ENCODE measurements at places on chromosomes 3 and 15. TPM values are rescaled to one million over a fixed set of nuclear protein-coding genes. Genes with fewer than 3 reads are reported as not detected.

Gene LEKR1
- 0.30 TPM for total RNA-seq

DNA sequence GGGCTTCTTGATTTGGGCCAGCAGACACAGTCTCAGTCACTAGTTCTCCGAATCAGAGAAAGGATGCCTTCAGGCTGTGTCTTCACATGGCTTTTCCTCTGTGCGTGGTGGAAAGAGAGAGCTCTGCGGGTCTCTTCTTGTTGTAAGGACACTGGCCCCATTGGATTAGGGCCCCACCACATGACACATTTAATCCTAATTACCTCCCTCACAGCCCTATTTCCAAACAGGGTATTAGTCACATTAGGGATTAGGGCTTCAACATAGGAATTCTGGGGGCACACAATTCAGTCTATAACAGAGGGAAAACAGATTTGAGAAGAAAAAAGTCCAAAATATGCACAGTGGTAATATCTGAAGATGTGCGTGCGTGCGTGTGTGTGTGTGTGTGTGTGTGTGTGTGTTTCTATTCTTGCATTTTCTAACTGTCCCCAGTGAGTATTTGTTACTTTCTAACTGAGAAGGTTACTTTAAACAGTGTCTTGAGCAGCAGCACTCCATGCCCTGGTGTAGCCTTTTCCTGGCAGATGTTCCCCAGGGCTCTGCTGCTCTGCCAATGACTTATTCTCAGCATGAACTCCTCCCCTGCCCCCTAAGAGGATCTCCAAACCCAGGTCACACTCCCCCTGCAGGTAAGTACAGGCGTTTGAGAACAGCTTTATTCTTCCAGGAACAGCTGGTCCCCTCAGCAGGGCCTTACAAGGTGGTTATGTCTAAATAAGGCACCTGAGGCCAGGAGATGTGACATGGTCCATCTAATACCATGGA lies 72.9 kb downstream of the RPL39L start:
- no peak for DNase-seq
- H3K4me3 ChIP-seq = no peak overlapping the region
- H3K4me1 ChIP-seq = no peaks in the 10 kb centered on the region
- no peaks in the 10 kb centered on the region for H3K27me3 ChIP-seq
- H3K27ac ChIP-seq = no peak overlapping the region
- no peaks in the 10 kb centered on the region for H3K36me3 ChIP-seq

Gene CAMK1
- total RNA-seq = 40.2 TPM

GRCh38 chr3:112327371-112327951 lies 5.5 kb upstream of the CD200 start:
- H3K4me3 ChIP-seq = no peak overlapping the region
- no peak for DNase-seq
- no peaks in the 10 kb centered on the region for H3K4me1 ChIP-seq
- no peak overlapping the region for H3K27ac ChIP-seq
- H3K36me3 ChIP-seq = no peaks in the 10 kb centered on the region

DNA sequence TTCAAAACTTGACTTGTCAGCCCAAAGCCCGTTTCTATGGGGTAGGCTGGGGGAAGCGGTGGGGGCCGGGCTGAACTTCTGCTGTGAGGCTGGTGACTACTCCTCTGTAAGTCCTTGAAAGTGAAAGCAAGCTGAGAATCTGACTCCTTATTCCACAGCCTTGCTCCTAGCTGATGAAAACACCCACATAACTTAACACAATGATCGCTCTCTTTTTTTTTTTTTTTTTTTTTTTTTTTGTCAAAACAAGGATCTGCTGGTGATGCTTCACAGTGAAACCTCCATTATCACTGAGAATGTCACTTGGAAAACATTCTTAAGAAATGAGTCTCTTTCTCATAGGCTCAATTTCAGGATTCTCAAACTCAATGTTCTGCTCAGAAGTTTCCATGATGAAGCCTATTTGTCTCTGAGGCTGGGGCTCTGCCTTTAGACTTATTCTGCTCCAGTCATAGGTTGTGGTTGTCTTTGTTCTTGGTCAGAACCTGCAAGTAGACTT lies 31.4 kb upstream of the TKT start:
- no peaks in the 10 kb centered on the region for H3K27me3 ChIP-seq
- no peak overlapping the region for H3K27ac ChIP-seq
- no peak for DNase-seq
- H3K36me3 ChIP-seq = peaks cover 1% of the 10 kb centered on the region
- no peaks in the 10 kb centered on the region for H3K4me1 ChIP-seq
- H3K4me3 ChIP-seq = no peak overlapping the region

Gene C3orf20
- 0.30 TPM for total RNA-seq

Gene LEO1
- total RNA-seq = 8.4 TPM
